ENCODE measurements at places on chromosomes 5 and 9.

DNA sequence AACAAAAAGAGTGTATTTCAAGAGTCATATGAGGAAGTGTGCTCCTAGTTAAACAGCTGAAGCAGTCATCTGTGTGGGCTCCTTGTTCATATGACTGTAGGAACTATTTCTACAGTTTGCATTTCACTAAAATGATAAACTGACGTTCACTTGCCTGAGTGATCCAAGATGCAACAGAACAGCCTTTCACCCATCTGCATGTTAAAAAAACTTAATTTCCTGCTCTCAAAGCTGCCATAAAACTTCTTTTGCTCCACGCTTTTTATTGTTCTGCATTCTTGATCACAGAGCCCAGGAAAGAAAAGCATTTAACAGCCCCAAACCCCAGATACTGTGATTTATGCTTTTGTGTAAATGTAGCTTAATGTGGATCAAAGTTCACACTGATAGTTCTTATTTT, 43.9 kb downstream of the ZNF608 start:
- DNase-seq = no peak

- no peak for DNase-seq
Measured at GRCh38 chr5:74028976-74029375, 403.0 kb downstream of the ARHGEF28 start.

DNA sequence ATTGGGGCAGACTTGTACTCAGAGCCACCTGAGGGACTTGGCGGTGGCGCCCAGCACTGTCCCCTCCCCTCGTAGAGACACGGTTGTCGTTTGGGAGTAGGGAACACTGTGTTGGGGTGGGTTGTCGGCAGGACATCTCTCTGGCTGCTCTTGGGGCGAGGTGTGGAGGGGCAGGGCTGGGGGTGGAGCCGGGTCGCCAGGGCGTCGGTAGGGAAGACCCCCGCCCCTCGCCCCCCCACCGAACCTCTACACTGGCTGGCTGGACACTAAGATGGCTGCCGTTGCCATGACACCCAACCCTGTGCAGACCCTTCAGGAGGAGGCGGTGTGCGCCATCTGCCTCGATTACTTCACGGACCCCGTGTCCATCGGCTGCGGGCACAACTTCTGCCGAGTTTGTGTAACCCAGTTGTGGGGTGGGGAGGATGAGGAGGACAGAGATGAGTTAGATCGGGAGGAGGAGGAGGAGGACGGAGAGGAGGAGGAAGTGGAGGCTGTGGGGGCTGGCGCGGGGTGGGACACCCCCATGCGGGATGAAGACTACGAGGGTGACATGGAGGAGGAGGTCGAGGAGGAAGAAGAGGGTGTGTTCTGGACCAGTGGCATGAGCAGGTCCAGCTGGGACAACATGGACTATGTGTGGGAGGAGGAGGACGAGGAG, 778 bp downstream of the TRIM41 start:
- no peak for DNase-seq

- DNase-seq = no peak
Measured at GRCh38 chr9:131915181-131915580, 164.5 kb downstream of the MED27 start.
